Activated CD4-positive, alpha-beta T cell treated with anti-CD3 and anti-CD28 coated beads for 48 hours (primary cell): ENCODE measurements at places on chromosomes 4 and X.

DNA sequence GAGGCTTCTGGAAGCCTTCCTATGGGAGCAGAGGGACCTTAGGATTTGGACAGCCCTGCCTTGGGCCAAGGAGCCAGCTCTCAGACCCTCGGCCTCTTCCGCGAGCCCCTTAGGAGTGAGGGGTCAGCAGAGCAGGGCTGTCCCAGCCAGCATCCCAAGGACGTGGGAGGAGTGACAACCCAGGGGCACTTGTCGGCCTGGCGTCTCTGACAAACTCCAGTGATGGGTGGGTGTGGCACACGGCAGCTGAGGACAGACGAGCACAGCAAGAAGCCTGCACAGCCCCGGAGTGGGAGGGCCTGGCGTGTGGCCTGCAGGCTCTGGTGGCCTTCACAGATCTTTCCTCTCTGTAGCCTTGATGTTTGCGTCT, 11.6 kb upstream of the TNIP2 start:
- DNase-seq = no peak

DNA sequence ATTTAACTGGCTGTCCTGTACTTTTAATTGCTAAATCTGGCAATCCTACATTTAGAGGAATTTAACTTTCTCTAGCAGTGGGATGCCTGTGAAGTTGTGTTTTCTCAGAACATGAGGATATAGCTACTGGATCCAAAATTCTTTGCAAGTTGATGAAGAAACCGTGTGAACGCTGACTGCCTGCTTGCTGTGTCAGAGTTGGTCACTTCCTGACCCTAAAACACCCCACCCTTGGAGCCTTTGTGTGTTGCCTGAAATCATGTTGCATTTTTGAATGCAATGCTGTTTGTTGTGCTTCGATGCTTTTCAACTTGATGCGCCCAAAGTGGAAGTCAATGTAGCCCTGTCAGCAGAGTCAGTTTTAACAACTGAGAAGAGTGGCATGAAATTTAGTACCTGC, 211.2 kb downstream of the ANK2 start:
- DNase-seq = no peak

DNA sequence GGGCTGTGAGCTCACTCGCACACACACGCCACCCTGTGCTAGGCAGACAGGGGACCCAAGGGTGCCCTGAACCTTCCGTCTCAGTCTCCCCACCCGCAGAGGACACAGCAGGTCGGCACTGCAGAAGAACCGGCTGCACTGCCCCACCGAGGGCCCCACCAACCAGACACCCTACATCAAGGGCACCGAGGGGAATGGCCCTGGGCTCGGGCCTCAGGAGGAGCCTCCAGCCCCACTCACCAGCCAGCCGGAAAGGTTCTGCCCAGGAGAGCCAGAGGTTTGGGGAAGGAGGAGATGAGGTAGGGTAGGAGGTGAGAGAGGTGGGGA, 45.9 kb downstream of the FAM53A start:
- no peak for DNase-seq

DNA sequence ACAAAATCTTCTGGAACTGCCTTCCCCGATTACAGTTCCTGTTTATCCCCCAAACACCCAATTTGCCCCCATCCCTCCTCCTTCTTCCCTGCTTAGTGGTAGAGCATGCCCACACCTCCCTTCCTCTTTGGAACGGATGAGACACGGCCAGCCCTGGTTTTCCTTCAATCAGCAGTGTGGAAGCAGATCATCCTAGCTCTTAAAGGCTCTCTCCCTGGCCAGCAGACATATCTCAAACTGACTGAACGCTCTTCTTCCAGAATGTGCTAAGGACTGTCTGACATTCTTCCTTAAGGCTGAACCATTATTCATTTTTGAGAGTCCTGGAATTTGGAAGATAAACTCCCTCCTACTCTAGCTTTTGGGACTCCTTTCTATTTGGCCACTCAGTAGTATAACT, 161.1 kb downstream of the TRIML1 start:
- no peak for DNase-seq

DNA sequence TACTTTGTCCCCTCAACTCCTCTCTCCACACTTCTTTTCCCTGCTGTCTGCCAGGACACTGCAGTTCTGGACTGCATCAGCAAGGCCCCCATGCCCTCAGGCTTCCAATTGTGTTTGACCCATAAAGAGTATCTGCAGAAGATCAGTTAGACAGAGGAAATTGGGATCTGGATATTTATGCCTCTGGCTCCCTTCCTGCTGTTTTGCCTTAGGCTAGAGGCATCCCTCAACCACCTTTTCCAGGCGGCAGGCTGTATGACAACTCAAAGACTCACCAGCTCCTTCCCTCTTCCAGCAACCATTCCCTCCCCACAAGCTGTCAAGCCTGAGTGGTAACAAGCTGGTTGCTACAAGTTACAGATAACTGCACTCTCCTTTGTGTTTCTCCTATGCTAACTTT, 66.4 kb upstream of the NDP start:
- DNase-seq = no peak

- DNase-seq = no peak
Measured at GRCh38 chr4:26916195-26916594, 55.6 kb downstream of the STIM2 start.

GRCh38 chrX:138775517-138775916, 64.0 kb upstream of the FGF13 start:
- no peak for DNase-seq

DNA sequence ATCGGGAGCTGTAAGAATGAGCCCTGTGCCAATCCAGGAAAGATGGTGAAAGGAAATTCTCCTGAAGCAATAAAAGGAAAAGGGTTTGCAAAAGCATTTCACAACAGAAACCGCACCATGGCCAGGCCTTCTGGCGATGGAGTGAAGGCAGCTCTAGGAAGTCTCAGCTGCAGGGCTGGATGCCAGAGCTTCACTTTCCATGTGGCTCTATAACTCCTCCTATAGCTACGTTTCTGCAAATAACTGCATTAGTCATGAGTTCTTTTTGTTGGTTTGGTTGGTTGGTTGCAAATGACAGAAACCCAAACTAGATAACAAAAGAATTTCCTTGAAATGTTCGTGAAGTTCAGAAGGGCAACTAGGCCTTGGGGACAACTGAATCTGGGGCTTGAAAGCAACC, 84.6 kb downstream of the RELL1 start:
- DNase-seq = no peak

GRCh38 chr4:24705016-24705753, 90.2 kb upstream of the SOD3 start:
- DNase-seq = no peak

GRCh38 chr4:108953941-108954340, 191.1 kb upstream of the ETNPPL start:
- DNase-seq = no peak

DNA sequence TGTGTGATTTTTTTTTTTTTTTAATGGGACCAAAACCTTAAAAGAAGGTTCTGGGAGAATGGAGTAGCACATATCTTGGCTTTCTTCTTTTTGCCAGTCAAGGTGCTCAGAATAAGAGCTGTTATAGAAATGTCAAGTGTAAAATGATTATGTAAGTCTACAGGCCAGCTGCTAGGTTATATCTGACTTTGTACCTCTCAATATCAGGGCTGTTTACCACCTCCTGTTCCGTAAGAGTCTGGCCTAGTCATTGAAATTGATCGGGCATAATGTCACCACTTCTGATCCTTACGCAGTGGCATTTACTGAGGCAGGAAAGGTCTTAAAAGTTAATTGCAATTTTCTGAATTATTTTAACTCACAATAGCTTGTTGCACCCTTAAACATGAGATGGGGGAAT, 41.1 kb downstream of the LIMCH1 start:
- DNase-seq = no peak

GRCh38 chr4:18111081-18111480, 89.5 kb upstream of the LCORL start:
- no peak for DNase-seq

- no peak for DNase-seq
Measured at GRCh38 chr4:14769993-14770392, 232.3 kb upstream of the CPEB2 start.

DNA sequence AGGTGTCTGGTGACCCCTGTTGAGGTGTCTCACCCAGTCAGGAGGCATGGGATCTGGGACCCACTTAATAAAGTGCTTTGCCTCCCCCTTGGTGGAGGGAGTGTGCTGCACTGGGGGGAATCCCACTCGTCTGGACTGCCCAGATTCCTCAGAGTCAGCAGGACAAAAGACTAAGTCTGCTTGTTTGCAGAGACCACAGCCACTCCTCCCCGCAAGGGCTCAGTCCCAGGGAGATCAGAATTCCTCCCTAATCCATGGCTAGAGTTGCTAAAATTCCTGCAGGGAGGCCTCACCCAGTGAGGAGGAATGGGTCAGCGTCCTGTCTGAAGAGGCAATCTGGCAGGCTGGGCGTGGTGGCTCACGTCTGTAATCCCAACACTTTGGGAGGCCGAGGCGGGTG, 442.2 kb downstream of the PABPC4L start:
- DNase-seq = no peak

DNA sequence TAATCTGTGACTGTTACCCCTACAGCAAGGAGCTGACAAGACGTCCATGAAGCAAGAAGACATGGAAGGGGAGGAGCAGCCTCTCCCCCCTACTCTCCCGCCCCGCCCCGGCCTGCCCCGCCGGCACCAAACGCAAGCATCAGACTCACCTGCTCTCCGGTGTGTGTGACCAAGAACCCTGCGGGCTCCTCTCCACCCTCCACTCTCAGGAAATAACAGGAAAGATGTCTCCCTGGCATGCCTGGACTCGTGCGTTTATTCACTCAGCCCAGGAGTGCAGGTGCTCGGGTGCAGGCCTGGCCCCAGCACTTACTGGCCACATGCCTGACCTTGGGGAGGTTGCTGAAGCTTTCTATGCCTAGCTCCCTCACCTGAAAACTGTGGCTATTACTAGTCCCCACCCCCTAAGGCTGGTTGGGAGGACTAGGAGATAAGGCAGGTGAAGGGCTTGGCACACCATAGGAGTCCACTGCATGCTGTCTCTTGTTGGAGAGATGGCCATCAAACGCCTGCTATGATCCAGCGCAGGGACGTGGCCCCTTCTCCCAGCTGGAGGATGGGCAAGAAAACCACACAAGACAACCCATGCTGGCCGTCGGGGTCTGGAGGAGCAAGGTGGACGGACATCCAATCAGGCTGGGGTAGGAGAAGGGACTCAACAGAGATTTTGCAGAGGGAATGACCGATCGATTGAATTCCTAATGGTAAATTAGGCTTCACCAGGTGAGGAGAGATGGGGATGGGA, 34.9 kb upstream of the CLDN24 start:
- no peak for DNase-seq

- DNase-seq = no peak
Measured at GRCh38 chrX:66012094-66012534, 27.8 kb downstream of the VSIG4 start.

- DNase-seq = no peak
Measured at GRCh38 chr4:155143512-155143911, 64.9 kb upstream of the NPY2R start.

DNA sequence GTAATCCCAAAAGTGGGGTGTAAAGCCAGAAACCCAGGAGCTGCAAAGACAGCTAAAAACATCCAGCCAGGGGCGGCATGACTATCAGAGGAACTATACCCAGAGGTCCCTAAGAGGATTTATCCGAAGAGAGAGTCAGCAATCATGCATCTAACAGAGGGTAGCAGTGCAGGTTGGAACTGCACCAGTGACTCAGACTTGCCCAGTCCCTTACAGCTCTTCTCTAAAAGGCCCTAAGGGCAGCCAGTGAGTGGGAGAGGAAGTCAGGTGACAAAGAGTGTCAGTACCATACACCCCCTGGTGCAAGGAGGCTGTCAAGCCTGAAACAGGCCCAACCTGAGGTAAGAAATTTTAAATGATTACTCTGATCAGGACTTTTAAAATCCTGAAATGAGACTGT, 88.1 kb downstream of the CAMK2D start:
- DNase-seq = peak; percentile 64

DNA sequence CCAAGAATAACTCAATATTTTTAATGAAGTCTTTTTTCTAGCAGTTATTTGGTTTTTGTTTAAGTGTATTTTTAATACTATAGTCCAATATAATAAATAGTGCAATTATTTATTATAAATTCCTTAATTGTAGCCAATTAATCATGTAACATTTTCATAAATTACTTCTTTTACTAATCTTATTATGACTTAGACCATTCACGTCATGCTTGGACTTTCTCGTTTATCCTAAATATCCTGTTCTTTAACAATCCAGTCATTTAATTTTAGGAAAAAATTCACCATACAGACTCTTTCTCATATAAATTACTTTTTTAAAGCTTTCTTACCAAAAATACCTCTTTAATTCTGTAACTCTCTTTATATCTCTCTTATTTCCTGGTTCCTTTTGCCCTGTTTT, 350.1 kb downstream of the AR start:
- no peak for DNase-seq

GRCh38 chr4:2515830-2516550, 20.5 kb upstream of the FAM193A start:
- DNase-seq = no peak

GRCh38 chrX:129875669-129876068, 30.3 kb upstream of the UTP14A start:
- DNase-seq = no peak

- no peak for DNase-seq
Measured at GRCh38 chr4:52966781-52967180, 104.7 kb downstream of the RASL11B start.

GRCh38 chr4:119626943-119627266, 1.7 kb downstream of the PDE5A start:
- DNase-seq = no peak

- no peak for DNase-seq
Measured at GRCh38 chrX:114049063-114049462, 534.8 kb upstream of the HTR2C start.

DNA sequence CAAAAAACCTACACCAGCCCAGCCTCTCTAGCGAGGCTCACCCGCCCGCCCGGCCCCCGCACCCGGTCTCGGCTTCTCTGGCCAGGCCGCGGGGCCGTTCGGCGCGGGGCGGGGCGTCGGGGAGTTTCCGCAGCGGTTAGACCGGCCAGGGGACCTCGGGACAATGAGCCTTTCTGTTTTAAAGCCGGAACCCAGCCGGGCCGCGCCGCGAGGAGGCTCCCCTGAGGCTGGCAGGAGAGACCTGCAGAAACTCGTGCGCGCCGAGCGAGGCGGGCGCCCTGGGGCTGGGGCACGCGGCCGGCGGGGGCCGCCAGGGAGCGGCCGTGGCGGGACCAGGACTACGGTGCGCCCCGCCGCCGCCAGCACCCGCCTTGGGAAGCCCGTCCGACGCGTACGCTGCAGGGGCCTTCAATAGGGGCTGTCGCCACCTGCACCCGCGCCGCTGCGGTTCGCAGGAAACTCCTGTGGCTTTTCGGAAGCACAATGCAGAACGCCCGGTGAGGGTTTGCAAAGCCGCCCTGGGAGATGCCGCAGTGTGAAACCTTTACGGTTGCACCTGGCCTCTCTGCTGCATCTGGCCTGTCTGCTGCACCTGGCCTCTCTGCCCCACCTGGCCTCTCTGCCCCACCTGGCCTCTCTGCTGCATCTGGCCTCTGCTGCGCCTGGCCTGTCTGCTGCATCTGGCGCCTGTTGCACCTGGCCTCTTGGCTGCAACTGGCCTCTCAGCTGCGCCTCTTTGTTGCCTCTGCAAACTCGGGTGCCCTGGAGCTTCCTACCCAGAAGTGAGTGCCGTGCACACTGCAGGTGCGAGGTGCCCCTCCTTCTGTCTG, 63.9 kb downstream of the TRAPPC11 start:
- peak; percentile 42 for DNase-seq
